CD4-positive, alpha-beta T cell treated with Interleukin-2 at 100 ng/mL for 4 hours (primary cell): ENCODE measurements at places on chromosomes 2 and 18.

GRCh38 chr2:15720561-15721307 lies 129.1 kb downstream of the DDX1 start:
- no peak for DNase-seq

DNA sequence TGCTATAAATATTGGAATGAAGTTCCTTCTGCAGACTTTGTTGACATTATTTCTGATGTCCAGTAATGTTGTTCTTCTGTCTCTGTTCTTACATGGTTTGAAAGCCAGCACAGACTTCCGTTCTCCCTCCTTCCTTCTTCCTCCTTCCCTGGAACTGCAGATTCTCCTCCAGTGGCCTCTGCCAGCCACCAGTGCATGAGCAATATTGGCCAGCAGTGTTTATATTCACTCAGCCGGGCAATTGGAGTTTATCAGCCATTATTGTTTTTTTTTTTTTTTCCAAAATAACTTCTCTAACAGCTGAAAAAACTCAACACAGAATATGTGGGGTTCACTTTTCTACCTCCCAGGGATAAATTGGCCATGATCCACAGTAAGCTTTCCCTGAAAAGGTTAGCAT lies 86.8 kb downstream of the ADCYAP1 start:
- DNase-seq: no peak

- DNase-seq: peak; percentile 22
Measured at GRCh38 chr18:74623047-74623816, 25.6 kb downstream of the ZNF407 start.

DNA sequence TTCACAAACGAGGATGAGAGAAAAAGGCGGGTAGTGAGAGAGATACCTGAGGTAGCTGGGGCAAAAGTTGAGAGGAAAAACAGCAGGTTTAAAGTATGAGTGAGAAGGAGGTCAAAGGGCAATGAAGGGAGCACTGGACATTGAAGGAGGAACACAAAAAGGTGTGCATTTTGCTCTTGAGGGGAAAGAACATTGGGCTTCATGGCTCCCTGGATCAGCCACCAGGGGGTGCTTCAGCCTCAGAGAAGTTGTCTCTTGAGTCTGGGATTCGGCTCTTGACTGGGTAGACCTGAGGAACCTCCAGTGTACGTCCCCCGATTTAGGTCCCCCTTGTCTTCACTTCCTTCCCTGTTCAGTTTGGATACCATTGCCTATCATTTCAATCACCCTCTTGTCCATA lies 128.5 kb downstream of the RAPGEF4 start:
- no peak for DNase-seq

DNA sequence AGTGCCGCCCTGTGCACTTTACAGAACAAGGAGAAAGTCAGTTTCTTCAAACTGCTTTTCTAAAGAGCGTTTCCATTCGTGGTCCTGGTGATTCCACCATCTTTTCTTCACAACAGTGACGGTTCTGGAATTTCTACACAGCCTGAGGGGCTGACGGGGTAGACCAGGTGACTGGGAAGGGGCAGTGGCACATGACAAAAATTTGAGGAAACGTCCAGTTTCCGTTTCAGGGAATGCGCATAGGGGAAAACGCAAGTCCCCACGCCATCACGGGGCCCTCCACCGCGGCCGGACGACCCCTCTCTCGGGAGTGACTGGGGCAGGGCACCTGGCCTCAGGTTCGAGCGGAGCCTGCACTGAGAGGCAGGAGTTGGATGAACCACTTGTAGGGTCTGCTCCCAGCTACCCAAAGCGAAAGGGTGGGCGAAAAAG lies 980 bp upstream of the SPTBN1 start:
- DNase-seq: no peak

GRCh38 chr2:168671932-168672331 lies 130.5 kb upstream of the NOSTRIN start:
- no peak for DNase-seq

- DNase-seq: no peak
Measured at GRCh38 chr2:209463226-209463625, 39.4 kb downstream of the MAP2 start.

DNA sequence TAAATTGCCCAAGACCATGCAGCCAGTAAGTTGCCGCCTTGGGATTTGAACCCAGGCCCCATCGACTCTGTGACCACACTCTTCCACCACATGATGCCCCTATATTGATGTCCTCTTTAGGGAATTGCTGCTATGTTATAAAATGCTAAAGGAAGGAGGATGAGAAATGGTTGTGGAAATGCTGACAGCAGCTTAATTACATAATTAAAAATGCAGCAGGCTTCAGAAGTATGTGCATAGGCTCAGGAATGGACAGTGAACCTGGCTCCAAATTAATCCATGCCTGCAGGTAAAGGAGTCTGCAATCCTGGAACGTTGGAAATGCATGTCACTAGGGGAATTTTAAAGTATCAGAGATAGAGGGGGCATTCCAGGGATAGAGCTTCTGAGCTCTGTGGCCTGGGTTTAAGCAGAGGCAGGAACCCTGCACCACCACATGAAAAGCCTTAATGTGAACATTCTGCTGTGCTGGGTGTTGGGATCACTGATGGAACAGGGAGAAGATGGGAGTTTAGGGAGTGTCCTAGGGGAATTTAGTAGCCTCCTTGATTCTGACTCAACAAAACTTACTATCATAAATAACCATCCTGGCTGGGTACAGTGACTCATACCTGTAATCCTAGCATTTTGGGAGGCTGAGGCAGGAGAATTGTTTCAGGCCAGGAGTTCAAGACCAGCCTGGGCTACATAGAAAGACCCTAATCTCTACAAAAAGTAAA lies 76.1 kb upstream of the CCDC85A start:
- DNase-seq: no peak

GRCh38 chr2:125559186-125559585 lies 1096.8 kb upstream of the GYPC start:
- no peak for DNase-seq

- DNase-seq: no peak
Measured at GRCh38 chr2:161163440-161163839, 3.2 kb downstream of the TANK start.

GRCh38 chr2:44479127-44479887 lies 117.6 kb downstream of the CAMKMT start:
- DNase-seq: peak; percentile 75

DNA sequence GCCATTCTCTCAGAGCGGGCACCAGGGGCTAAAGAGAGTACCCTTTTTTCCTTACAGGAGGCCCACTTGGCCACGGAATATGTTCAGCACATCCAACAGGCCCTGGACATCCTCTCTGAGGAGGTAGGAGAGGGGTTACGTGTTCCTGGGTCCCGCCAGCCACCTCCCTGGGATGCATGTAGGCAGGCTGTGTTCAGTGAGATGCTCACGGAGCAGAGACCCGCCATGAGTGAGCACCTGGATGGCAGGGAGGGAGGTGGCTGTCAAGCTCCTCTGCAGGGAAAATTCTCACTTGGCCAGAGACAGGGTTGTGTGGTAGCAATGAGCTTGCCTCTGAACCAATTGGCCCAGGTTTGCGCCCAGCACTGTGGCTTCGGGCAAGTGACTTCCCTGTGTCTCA lies 123.1 kb upstream of the PPP1CB start:
- no peak for DNase-seq

DNA sequence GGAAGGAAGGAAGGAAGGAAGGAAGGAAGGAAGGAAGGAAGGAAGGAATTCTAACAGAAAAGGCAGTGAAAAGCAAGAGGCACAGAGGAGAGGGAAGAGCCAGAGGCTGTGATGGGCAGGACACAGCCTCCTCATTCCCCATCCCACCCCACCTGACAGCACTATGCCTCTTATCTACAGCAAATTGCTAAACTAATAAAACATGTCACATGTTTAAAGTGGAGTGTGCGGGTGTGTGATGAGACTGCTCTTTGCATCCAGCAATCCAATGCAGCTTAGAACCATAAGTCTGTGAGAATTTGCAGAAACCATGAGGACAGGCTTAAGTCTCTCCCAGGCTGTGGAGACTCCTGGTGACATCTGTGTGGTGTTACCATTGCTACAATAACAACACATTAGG lies 108.4 kb upstream of the ALK start:
- no peak for DNase-seq

- DNase-seq: no peak
Measured at GRCh38 chr18:75054046-75054445, 154.9 kb downstream of the PTGR3 start.

- no peak for DNase-seq
Measured at GRCh38 chr18:44437603-44438002, 243.1 kb upstream of the SETBP1 start.

- no peak for DNase-seq
Measured at GRCh38 chr2:46552079-46552478, 72.7 kb downstream of the TMEM247 start.

DNA sequence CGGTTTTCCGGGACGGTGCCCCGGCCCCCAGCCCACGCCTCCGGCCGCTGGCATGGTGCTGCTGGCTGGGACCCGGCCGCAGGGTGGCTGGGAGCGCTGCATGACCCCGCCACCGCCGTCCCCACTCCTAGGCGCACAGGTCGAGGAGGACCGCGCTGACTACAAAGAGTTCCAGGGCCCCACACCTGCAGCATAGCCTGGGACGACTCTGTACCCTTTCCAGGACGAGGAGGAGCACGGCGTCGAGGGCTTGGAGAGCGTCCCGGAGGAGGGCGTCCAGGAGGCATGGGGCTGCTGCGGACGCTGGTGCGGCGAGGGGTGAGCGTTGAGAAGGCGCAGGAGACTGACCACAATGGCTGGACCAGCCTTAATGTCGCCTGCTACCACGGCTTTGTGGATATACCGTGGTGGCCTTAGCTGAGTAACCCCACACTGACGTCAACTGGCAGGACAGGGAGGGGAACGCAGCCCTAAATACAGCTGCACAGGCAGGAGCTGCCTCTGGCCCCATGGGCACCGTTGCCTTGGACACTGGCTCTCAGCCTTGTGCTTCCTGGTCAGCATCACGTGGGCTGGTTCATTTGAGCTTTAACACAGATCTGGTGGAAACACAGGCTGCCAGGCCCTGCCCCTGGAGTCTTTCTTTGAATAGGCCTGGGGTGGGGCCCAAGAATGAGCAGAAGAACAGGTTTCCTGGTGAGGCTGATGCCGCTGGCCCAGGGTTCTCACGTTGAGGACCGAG lies 40.9 kb upstream of the TRIM43B start:
- no peak for DNase-seq

GRCh38 chr2:147636886-147637285 lies 207.9 kb upstream of the ACVR2A start:
- no peak for DNase-seq

DNA sequence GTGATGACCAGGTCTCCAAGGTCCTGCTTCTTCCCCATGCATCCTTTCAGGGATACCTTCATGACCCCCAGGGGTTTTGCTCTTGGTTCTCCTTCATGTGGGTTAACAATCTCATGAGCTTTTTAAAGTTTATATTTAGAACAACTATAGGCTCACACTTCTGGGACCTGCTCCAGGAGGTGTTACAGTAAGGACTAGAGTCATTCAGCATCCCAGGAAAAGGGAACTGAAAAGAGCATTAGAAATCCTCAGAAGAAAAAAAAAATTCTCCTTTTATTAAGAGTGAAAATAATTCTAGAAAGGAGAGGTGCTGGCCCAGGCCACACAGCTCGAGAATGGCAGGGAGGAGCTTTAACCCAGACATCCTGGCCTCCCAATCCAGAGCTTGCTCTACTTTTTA lies 66.5 kb downstream of the SETBP1 start:
- DNase-seq: no peak

- no peak for DNase-seq
Measured at GRCh38 chr2:12083081-12083581, 336.7 kb downstream of the LPIN1 start.

DNA sequence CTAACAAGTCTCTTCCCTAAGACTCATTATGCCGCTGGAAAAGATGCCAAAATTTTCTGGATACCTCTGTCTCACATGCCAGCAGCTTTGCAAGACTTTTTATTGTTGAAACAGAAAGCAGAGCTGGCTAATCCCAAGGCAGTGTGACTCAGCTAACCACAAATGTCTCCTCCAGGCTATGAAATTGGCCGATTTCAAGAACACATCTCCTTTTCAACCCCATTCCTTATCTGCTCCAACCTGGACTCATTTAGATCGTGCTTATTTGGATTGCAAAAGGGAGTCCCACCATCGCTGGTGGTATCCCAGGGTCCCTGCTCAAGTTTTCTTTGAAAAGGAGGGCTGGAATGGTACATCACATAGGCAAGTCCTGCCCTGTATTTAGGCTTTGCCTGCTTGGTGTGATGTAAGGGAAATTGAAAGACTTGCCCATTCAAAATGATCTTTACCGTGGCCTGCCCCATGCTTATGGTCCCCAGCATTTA lies 26.3 kb downstream of the DHRS9 start:
- no peak for DNase-seq

DNA sequence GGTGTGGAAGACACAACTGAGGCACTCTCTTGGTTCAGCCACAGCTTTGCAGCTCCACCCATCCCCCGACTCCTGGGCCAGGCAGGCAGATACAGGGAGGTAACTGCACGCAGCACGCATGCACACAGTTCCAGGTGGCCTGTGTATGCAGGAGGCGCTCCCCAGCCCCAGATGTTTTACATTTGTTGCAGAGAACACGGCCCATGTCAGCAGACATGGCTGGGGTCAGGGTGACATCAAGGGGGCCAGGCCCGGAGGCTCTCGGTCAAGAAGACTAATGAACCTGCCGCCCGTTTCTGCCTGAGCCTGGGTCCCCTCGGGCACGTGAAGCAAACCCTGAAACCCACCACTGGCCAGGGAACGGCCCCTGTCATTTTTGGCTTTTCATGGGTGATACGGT lies 57.3 kb downstream of the TWIST2 start:
- DNase-seq: no peak

GRCh38 chr18:23945416-23946079 lies 69.0 kb upstream of the TTC39C start:
- DNase-seq: no peak

DNA sequence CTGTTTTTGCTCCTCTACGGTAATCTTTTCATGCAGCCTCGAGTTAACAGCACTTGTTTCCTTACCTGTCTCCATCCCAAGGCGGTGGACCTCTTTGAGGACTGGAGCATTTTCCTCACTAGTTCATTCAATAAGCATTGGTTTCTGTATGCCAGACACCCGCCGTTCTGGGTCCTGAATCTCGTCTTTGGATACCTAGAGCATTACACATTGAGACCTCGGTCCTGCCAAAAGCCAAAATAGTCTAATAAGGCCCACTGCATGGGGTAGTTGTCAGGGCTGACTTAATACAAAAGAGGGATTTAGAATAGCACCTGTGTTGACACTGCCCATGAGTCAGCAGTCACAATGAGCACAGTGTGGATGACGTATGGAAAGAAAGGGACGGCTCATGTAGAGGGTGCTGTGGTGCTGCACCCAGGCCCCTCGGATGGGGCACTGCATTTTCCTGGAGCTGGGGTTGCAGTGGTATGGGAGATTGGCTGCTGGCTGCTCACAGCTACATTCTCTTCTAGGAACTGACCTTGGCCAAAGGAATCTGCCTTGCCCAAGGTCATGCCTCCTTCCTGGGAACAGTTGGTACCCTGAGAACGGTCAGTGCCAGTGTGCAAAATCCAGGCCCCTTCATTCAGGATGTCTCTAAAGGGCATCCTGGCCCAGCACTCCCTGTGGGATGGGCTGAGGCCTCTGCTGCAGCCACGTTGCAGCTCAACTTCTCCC lies 126.9 kb upstream of the NCK2 start:
- no peak for DNase-seq

GRCh38 chr2:72605836-72606442 lies 219.9 kb downstream of the EXOC6B start:
- DNase-seq: no peak
